ENCODE measurements at places on chromosomes 16 and 17.

DNA sequence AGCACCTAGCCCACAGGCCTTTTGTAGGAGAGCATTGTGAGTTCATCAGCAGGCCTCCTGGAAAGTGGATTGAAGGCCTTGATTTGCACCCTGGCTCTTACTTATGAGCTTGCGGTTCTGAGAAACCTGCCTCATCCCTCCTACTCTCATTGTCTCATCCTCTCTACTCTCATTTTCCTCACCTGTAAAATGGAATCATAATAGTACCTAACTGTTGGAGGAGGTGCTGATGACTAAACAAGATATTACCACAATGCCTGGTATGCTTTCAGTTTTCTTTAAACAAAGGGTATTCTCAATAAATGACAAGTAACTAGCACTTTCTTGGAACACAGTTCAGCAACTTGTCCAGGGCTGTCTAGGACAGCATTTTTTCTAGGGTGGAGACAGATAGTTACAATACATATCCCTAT lies 243.1 kb upstream of the MAF start:
- no peak for DNase-seq

- DNase-seq: no peak
Observed at GRCh38 chr17:67381929-67382257, 4.8 kb downstream of the PITPNC1 start.

DNA sequence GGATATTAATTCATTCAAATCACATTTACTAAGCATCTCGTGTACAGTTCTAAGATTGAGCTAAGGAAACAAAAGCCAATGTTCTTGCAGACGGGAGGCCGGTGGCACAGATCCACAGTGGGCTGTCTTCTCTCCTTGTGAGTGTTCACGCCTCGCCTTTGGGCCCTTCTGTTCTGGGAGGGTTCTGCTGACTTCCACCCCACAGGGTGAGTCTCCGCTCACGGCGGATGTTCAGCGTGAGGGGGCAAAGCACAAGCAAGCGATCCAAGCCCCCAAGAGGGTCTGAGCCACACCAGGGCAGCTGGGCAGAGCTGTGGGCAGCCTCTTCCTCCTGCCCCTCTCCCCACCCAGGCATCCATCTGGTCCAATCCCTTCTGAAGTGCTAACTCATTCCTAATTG lies 84.3 kb upstream of the DOC2B start:
- no peak for DNase-seq

DNA sequence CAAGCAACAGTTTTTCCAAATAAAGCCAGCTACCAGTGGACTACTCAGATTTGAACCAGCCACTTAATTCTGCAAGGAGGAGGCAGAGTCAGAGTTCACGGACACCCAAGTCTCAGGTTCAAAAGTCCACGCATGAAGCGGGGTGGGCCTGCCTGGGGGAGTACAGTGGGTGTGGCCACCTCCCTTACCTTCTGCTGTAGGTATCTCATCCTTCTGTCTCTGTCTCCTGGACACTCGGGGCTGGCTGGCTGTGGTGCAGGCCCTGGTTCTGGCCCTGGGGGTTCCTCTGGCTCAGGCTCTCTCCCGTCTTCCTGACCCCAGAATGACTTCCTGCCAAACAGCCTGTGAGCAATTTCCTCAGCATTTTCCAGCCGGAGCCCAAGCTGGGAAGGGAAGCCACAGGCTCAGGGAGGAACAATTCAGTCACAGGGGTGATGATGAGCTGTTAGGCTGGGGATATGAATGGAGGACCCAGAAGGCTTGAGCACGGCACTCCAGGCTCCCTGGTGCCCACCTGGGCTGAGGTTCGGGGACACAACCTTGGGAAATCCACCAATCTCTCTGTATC lies 101.9 kb downstream of the LITAF start:
- no peak for DNase-seq

DNA sequence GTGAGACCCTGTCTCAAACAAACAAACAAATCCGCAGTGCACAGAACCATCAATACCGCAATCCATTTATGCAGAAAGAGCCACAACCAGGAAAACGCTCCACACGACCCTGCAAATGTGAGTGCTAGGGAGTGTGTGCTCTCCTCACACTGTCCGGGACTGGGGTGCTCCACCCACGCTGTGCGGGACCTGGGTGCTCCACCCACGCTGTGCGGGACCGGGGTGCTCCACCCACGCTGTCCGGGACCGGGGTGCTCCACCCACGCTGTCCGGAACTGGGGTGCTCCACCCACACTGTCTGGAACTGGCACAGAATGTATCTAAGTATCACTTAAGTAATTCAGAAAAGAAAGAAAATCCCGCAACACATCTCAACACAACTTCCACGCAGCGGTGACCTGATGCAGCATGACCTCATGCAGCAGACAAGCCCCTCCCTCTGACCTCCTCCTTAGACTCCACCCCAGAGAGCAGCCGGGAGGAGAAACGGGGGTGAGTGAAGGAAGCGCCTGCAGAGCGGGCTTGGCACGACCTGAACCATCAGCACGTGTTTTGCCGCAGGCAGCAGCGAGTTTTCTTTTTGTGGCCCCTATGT lies 38.5 kb downstream of the ZNF276 start:
- DNase-seq: no peak

- no peak for DNase-seq
Observed at GRCh38 chr17:49439673-49440571, 25.2 kb upstream of the PHB1 start.

DNA sequence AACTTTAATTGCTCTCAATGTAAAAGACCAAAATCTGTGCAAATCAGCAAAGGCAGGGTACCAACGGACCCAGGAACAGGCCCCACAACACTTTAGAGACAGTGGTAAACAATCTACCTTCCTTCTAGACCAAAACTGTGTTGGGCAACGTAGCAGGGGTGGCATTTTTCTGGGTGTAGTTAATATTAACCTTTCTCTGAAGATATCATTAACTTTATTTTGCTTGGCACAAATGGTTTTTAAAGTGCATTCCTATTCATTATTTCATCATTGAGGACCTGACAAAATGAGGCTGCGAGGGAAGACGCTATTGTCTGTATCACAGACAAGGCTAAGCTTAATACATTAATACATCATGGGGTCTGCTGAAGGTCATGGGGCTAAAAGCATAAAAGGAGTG lies 37.9 kb upstream of the TRAP1 start:
- DNase-seq: no peak

GRCh38 chr17:49114703-49115102 lies 17.9 kb upstream of the B4GALNT2 start:
- no peak for DNase-seq

DNA sequence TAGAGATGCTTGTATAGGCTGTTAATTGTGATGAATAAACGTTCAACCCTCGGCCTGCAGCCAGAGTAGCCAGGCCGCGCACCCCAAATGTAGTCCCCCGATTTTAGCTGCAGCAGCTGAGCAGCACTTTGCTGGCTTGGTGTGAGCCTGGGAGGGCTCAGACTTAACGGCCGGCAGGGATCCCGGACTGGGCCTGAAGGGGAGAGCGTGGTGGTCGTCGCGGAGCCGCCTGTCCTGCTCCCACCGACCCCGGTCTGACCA lies 11.9 kb downstream of the ZNF629 start:
- DNase-seq: no peak

DNA sequence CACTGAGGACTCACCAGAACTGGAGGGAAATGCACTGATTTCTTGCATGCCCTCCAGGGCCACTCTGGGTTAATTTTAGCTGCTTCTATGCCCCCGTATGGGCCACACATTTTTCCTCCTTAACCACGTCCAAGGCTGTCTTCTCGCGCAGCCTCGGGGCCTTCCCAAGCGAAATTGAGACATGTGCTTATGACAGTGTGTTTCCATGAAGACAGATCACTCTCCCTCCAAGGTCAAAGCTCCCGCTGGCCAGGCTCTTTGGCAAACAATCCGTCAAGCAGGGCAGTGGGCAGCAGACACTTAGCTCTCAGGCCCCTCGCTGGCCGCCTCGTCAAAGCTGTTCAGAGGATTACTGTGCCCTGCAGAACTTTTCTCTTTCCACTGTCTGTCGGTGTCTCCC lies 243.0 kb upstream of the N4BP1 start:
- DNase-seq: no peak

DNA sequence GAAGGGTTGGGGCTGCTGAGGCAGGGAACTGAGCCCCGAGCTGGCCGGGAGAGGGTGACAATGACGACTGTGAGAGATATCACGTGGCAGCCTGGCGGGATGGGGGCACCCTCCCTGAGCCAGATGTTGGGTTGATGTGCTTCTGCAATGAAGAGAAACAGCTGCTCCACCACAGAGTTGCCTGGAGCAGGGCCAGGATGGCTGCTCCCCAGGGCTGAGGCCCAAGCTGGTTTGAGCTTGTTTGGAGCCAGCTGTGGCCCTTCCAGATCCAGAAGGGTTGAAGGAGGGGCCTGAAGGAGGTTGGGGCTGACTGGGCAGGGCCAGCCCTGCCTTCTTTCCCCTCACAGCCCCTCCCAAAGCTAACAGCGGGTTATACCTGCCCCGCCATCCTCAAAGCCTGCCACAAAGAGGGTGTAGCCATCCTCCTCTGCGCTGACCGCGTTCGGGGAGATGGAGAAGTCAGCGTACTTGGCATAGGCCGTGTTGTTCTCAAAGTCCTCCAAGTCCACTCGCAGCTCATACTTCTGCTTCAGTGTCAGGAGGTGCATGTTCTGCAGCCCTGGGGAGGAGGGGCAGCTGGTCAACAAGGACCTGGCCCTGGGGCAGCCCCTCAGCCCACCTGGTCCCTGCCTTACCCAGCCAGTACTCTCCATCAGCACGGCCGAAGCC lies 2.1 kb downstream of the MFAP4 start:
- peak; percentile 67 for DNase-seq

- DNase-seq: no peak
Observed at GRCh38 chr16:87927195-87927562, 9.2 kb downstream of the CA5A start.

GRCh38 chr17:64532409-64532808 lies 25.6 kb downstream of the CEP95 start:
- DNase-seq: no peak

- no peak for DNase-seq
Observed at GRCh38 chr16:24174504-24174903, 81.6 kb upstream of the CACNG3 start.

- no peak for DNase-seq
Observed at GRCh38 chr17:2090804-2091534, 36.1 kb downstream of the HIC1 start.

- DNase-seq: no peak
Observed at GRCh38 chr17:8719291-8720246, 25.1 kb downstream of the CCDC42 start.

GRCh38 chr17:81261582-81262336 lies 22.6 kb downstream of the NDUFAF8 start:
- DNase-seq: no peak

GRCh38 chr16:65315081-65315780 lies 193.4 kb upstream of the CDH11 start:
- DNase-seq: no peak

- DNase-seq: peak; percentile 67
Observed at GRCh38 chr17:2400877-2401425, at the start of gene MNT. Gene MNT (minus strand): TSS chr17:2401060. CDS start chr17:2400712, 348 bp downstream.

- no peak for DNase-seq
Observed at GRCh38 chr16:11553371-11553770, 33.3 kb downstream of the LITAF start.

DNA sequence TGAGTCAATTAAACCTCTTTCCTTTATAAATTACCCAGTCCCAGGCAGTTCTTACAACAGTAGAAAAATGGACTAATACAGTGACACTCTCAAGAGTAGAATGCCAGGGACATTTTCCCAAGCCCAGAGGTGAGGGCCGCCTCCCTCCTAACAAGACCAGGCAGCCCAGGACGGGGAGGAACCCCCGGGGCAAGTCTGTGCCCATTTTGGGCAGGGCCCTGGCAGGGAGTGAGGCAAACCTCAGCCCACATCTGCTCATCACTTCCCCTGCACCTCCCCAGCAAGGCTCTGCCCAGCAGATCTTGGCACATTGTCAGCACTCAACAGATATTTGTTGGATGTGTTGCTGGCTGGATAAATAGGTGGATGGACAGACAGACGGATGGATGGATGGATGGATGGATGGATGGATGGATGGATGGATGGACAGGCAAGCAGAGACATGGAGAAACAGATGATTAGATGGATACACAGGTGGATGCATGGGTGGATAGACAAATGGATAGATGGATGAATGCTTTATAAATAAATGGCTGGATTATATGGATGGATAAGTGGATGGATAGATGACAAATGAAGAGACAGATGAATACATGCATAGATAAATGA lies 271.3 kb downstream of the PARN start:
- DNase-seq: no peak

DNA sequence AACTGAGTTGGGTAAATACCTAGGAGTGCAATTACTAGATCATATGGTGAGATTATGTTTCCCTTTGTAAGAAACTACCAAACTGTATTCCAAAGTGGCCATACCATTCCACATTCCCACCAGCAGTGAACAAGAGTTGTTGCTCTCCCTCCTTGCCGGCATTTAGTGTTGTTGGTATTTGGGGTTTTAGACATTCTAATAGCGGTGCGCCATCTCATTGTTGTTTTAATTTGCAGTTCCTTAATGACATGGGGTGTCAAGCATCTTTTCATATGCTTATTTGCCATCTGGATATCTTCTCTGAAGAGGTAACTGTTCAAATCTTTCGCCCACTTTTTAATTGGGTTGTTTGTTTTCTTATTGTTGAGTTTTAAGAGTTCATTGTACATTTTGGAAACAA lies 164.2 kb upstream of the LHX1 start:
- DNase-seq: no peak

GRCh38 chr17:68239632-68240366 lies 8.0 kb upstream of the AMZ2 start:
- DNase-seq: no peak

DNA sequence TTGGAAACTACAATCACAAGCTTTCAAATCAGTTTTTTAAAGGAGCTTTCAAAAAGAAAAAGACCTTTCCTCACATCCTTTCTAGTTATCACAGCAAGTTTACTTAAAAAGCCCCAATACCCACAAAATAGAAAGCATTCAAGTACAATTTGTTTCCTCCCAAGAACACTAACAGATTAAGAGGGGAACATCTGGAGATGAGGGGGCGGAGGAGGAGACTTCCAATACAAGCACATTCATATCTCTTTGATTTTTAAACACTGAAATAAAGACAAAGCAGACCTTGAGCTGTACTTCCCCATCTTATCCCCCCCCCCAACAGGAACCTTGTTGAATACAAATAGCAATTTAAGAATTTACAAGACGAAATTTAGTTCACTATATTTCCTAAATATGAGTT lies 2.0 kb downstream of the YWHAE start:
- no peak for DNase-seq

DNA sequence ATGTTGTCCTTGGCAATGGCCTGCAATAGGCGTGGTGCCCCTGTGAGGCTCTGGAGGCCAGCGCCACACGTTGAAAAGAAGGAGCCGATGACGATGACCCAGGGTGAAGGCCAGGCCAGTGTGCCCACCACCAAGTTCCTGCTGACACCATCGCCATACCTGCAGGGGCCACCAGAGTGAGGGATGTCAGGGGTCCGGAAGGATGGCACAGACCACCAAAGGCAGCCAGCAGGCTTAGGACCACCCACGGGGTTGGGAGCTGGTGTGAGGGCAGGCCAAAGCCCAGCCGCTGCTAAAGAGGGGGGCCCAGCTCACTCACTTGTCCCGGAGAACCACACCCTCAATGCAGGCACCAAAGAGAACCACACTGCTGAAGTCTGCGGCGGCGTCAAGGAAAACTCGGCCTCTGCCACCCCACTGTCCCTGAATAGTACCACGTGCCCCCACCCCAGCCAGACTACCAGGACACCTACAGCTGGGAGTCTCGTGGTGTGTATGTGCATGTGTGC lies 6.5 kb upstream of the LCAT start:
- DNase-seq: no peak

All from brain pericyte (primary cell).